ENCODE measurements at places on chromosomes 4 and X. TPM values are rescaled to one million over a fixed set of nuclear protein-coding genes. Genes with fewer than 3 reads are reported as not detected.

DNA sequence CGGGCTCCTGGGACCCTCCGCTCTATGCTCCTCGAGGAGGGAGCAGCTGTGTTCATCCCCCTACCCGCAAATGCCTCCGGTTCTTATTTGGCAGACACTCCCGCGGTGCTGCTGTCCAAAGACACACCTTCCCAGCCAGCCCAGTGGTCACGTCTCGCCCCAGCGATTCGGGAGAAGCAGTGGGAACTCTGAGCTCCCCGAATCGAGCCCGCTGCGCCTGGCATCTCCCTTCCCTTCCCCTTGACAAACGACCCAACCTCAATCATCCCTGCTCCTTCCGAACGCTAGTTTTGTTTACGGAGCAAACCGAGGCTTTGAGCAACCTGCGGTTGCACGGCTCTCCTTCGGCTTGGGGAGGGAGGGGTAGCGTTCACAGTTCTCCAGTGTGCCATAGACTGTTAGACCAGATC, 317 bp upstream of the FRMPD4 start:
- DNase-seq = no peak

DNA sequence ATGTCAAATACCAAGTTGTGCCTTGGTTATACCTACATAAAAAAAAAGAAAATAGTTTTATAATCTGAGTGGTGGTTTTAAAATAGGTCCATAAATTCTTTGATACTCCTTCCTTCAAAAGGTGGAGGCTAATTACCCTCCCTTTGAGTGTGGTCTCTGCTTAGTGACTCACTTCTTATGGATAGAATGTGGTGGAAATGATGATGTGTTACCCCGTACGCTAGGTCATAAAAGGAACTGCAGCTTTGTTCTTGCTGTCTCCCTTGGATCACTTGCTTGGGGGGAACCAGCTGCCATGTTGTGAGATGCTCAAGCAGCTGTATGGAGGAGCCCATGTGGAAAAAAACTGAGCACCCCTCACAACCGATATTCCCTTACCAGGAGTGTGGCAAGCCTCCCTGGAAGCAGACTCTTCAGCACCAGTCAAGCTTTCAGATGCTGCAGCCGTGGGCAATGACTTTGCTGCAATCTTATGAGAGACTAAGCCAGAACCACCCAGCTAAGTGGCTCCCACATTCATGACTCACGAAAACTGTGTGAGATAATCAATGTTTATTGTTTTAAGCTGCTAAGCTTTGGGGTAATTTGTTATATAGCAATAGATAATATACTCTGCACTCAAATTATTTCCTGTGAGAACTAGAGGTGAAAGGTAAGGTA, 195.0 kb upstream of the GATB start:
- DNase-seq = no peak

DNA sequence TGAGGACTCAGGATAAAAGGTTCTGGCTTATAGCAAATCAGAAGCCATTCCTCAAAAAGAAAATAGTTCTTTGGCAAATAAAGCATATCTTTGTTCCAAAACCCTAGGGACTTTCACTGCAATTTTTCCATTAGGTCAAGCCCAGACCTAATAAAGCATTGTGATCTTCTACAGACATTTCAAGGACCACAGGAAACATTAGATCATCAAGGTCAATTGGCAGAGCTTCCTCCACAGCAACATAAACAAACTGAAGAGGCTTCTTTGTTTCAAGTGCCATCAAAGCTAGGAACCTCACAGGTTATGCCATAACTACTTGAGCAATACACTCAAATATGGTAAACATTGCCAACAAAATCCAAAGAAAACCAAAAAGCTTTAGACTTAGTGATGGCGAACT, 144.9 kb downstream of the ANXA5 start:
- DNase-seq = peak; percentile 13

- DNase-seq = no peak
Measured at GRCh38 chrX:153722704-153723350, 1.4 kb downstream of the BCAP31 start.

GRCh38 chr4:118973295-118973694, 84.6 kb downstream of the SYNPO2 start:
- DNase-seq = no peak

DNA sequence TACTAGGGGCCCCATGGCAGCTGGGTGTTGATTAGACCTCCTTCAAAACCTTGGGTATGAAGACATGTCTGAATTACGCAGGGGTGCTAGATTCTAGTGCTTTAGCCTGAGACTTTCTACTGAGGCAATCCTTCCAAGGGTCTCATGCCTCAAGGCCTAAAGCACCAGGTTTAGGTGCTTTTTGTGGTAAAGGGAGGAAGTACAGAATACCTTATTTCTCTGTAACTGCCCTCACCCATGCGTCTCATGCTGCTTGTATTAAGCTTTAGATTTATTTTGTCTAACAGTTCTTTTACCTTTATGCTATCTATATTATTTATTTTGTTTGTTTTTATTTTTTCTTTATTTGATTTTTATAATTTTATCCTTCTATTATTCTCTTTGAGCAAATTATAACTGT, 190.2 kb upstream of the GK2 start:
- no peak for DNase-seq

- no peak for DNase-seq
Measured at GRCh38 chr4:128633067-128633466, 176.4 kb upstream of the JADE1 start.

DNA sequence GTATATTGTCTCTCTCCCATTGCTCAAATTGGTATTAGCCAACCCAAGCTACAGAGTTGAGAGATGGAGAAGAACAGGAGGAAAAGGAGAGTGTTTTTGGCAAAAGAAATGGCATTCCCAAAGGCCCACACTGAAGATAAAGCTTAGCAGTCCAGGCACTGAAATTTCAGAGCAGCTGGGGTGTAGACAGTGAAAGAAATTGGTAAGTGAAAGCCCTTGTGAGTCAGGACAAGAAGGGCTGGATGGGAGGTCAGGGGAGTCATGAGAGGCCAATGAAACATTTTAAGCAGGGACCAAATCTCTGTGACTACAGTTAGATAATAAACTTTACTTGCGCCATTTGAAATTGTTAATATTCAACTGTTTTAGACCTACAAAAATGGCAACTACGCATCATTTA, 177.7 kb downstream of the ADAMTS3 start:
- no peak for DNase-seq

- DNase-seq = no peak
Measured at GRCh38 chr4:26765515-26765914, 95.1 kb upstream of the STIM2 start.

DNA sequence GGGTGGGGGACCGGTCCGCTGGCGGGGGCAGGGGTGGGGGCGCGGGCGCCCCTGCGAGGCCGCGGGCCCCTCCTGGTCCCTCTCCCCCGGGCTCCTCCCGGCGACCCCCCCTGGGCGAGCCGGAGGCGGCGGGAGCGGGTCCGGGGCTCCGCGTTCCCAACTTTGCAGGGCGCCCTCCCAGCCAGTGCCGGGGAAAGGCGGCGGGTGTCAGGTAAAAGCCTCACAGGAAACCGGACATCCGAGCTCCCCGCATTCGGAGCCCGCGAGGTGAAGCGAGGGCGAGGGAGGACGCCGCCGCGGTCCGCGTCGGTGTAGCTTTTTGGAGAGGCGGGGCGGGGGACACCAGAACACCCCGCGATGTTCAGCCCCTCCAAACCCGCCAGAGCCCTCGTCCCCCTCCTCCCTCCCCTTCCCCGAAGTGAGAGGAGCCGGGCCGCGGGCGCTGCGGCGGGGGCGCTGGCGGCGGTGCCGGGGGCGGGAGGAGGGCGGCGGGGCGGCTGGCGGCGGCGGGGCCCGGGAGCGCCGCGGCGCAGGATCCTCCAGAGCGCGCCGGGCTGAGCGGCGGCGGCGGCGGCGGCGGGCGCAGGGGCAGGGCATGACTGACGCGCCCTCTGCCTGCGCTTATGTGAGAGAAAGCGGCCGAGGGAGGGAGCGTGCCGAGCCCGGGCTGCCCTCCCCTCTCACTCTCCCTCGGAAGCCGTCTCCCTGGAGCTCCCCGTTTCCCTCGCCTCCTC, at the start of gene VEGFC:
VEGFC (minus strand) TSS at position 597 of the 734 bp plus-strand sequence. CDS start 611 bp downstream, outside the sequence.
- peak; percentile 63 for DNase-seq

DNA sequence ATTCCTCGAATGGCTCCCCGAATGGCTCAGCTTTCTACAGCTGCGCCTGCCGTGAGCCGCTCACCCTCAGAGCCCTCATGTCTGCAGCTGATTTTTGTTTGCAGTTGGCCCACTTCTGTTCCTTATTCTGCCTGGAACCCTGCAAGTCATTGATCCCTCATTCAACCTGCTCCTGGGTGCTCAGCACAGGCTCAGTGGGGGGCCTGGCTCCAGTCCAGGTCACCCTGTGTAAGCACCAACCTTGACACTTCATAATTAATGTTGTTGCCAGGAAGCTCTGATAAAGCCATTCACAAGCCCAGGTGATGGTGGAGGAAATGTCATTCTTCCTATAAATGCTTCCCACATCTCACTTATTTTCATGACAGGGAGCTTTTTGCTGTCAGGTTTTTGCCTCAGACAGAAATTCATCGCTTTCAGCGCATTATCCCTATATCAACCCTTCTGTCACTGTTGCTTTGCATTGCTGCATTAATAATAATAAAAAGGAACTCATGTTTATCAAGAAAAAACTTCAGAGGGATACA, 85.7 kb downstream of the F11 start:
- DNase-seq = no peak

DNA sequence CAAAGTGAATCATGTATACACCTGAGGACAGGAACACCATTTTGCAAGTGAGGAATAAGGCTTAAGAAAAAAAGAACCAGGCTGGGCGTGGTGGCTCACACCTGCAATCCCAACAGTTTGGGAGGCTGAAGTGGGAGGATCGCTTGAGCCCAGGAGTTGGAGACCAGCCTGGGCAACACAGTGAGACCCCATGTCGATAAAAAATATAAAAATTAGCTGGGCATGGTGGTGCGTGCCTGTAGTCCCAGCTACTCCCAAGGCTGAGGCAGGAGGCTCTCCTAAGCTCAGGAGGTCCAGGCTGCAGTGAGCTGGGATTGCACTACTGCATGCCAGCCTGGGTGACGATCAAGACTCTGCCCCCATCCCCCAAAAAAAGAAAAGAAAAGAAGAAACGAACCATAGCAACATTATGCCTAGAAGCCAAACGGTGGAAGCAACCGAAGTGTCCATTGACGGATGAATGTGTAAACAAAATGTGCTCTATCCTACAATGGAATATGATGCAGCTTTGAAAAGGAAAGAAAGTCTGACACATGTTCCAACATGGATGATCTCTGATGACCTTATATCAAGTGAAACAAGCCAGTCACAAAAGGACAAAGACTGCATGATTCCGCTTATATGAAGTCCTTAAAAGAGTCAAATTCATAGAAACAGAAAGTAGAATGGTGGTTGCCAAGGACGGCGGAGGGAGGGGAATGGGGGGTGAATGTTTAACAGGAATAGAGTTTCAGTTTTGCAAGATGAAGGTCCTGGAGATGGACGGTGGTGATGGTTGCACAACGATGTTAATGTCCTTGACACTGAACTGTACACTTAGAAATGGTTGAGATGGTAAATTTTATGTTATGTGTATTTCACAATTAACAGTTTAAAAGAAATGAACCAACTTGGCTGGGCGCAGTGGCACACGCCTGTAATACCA, 8.6 kb upstream of the KIAA0232 start:
- no peak for DNase-seq

DNA sequence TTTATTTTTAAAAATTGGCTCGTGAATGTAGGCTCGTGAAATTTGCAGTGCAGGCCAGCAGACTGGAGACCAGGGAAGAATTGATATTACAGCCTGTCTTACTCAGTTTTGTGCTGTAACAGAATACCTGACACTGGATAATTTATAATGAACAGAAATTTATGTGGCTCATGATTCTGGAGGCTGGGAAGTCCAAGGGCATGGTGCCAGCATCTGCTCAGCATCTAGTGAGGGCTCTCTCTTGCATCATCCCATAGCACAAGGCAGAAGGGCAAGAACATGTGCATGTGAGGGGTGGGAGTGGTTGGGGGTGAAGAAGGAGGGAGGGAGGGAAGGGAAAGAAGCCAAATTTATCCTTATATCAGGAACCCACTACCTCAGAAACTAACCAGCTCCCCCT, 13.7 kb upstream of the CLTRN start:
- DNase-seq = no peak

NSUN7 gene
- 0.15 TPM for polyA plus RNA-seq

RBMXL3 gene
- not detected for polyA plus RNA-seq

GEMIN8 gene
- 15.5 TPM for polyA plus RNA-seq

FAM200B gene
- 23.2 TPM for polyA plus RNA-seq

FGA gene
- not detected for polyA plus RNA-seq

TKTL2 gene
- polyA plus RNA-seq = not detected

HPSE gene
- 0.32 TPM for polyA plus RNA-seq

POLN gene
- polyA plus RNA-seq = 2.4 TPM

MAGEC2 gene
- polyA plus RNA-seq = not detected

AGTR2 gene
- 0.03 TPM for polyA plus RNA-seq

LNX1 gene
- 7.3 TPM for polyA plus RNA-seq

TBX22 gene
- polyA plus RNA-seq = not detected

GLRB gene
- 3.3 TPM for polyA plus RNA-seq

RNF150 gene
- 22.8 TPM for polyA plus RNA-seq

TMSB15A gene
- 0.38 TPM for polyA plus RNA-seq

HPF1 gene
- 20.9 TPM for polyA plus RNA-seq

Measured in heart right ventricle (tissue), 16 donors.